ENCODE measurements at places on chromosomes 5 and 9. TPM values are rescaled to one million over a fixed set of nuclear protein-coding genes. Genes with fewer than 3 reads are reported as not detected.

DNA sequence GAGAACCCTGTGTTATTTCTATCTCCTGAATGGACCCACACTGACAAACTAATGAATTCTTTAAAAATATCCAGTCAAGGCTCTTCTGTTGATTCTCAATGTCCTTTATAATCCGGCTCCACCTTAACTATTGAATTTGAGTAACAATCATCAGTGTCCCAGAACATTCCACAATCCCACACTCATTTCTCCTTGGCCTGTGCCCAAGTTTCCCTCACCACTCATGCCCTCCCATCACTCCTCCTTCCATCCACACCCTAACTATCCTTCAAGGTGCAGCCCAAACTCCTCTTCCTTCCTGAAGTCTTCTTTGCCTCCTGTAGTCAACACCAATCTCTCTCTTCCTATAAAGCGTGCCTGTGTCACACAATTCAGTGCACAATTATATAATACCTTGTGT is 106.1 kb downstream of the NUDT12 start:
- DNase-seq = no peak

DNA sequence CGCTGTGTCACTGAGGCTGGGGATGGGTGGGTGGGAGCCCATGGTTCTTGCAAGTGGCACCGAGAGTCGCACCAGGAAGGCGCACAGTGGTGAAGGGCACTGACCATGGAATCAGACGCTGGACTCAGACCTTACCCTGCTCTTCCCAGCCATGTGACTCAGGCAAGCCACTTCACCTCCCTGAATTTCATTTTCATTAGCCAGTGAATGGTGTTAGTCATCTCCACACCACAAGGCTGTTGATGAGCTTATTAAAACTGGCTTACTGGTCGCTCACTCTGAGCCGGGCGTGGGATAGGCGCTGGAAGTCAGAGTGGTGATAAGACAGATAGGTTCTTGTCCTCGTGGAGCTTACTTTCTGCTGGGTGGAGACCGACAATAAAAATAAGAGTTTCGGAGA is 25.1 kb downstream of the FGF18 start:
- DNase-seq = no peak

DNA sequence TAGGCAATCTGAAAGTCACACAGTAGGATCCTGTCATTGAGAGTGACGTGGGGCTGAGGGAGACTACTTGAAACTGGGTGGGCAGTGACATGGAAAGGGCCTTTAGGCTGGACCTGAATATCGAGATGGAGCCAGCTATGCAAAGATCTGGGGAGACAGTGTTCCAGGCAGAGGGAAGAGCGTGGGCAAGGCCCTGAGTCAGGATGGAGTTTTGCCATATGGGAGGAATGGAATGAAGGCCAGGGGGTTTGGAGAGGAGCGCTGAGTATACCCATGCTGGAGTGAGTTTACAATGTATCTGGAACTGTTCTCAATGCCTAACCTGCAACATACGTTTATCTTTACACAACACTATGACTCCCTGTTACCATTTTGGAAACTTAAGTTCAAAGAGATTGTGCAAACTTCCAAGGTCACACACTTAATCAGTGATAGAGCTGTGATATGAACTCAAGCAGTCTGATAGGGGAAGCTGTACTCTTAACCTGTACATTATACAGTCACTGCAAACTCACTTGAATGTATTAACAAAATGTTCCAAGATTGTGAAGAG is 33.5 kb downstream of the INSYN2B start:
- DNase-seq = no peak

Gene PDLIM4
- 10.7 TPM for polyA plus RNA-seq

- DNase-seq = no peak
Observed at GRCh38 chr9:110745676-110746075, 77.1 kb downstream of the MUSK start.

- no peak for DNase-seq
Observed at GRCh38 chr5:22033066-22033465, 820.1 kb downstream of the CDH12 start.

GRCh38 chr9:112487799-112488340 is 1.2 kb downstream of the KIAA1958 start:
- no peak for DNase-seq

DNA sequence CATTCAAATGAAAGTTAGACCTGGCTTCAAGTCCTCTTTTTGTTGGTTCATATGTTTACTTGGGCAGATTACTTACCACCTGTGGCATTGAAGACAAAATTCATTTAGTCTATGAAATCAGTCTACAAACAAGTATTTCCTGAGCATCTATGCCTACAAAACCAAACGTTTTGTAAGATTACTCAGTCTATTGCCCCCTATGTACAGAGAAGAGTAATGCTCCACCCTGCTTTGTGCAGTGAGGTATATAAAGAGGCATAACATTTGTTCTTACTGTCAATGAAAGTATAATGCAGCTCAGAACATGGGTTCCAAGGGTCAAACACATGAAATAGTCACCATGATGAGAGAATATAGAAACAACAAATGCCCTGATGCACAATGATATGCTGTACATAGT is 580.7 kb downstream of the KIF4B start:
- no peak for DNase-seq
